Anterior cingulate cortex (tissue), 58 donors: ENCODE measurements at places on chromosomes 7 and 10.
A peak's percentile ranks its signal among the peaks of the same experiment; 100 is the strongest.

GRCh38 chr7:191981-192649, at the start of gene FAM20C:
TSS of gene FAM20C (plus strand) at chr7:192571. CDS start at chr7:193200, 629 bp downstream.
- DNase-seq = peak; percentile 92

- DNase-seq = no peak
Observed at GRCh38 chr7:4655311-4655710, 26.8 kb upstream of the FOXK1 start.

DNA sequence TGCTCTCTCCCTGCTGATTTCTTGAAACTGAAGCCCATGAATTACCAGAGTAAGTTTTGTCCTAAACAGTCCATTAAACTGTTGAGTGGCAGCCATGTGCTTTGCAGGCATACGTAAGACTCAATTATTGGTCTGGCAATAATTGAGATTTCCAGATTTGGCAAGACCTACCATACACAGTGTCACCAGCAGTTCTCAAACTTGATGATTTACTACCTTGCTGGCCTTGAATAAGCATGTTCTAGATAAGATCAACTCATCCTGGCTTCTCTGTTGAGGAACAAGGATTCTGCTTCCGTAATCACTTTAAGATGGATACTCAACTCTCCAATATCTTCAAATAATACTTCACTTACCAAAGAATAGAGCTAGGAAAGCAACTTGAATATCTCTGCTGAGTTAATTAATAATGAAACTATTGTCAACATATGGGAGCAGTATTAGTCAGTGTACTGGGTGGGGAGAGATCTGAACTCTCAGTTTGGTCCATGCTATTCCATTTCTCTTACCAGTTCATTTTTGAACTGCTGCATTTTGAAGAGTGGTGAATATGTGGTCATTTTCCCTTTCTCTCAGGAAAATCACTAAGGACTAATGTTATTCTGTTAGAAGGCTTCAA, 181.4 kb downstream of the IPMK start:
- no peak for DNase-seq

- DNase-seq = peak; percentile 53
Observed at GRCh38 chr7:132577206-132578049, 1.2 kb upstream of the PLXNA4 start.

DNA sequence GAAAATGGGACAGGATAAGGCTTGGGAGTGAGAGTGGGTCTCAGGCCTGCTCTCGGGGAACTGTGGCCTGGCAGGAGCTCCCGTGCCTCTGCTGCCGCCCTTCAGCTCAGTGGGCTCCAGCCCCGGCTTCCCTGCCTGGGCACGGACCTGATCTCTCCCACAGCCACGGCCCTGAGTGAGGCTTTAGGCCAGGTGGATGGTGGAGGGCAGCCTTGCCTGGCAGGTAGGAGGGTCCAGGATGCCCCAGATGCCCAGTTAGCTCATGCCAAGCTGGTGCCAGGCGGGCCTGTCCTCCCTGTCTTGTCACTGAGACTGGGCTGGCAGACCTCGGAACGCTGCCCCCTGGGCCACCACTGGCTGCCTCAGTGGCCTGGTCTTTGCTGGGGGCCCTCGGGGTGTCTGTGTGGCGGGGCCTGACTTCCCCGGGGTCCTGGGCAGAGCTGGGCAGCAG, 116.6 kb downstream of the INPP5A start:
- DNase-seq = no peak

- DNase-seq = no peak
Observed at GRCh38 chr7:84735677-84736076, 451.2 kb downstream of the SEMA3D start.

- no peak for DNase-seq
Observed at GRCh38 chr7:7104971-7105370, 77.4 kb upstream of the C1GALT1 start.

GRCh38 chr7:49639068-49639593, 134.3 kb upstream of the VWC2 start:
- no peak for DNase-seq

DNA sequence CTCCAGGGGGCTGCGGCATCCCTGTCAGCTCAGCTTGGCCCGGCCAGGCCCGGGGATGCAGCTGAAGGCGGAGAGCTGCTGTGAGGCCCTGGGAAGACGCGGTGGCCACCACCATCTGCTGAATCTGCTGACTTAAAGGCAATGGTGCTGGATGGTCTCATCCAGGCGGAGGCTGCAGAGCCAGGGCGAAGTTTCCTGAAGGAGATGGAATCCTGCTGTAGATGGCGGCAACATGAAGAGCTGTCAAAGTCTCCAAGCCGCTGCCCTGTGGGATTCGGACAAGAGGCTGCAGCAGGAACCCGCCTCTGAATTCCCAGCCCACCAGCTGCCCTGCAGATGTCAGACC, 200.1 kb downstream of the PTPRN2 start:
- DNase-seq = no peak

DNA sequence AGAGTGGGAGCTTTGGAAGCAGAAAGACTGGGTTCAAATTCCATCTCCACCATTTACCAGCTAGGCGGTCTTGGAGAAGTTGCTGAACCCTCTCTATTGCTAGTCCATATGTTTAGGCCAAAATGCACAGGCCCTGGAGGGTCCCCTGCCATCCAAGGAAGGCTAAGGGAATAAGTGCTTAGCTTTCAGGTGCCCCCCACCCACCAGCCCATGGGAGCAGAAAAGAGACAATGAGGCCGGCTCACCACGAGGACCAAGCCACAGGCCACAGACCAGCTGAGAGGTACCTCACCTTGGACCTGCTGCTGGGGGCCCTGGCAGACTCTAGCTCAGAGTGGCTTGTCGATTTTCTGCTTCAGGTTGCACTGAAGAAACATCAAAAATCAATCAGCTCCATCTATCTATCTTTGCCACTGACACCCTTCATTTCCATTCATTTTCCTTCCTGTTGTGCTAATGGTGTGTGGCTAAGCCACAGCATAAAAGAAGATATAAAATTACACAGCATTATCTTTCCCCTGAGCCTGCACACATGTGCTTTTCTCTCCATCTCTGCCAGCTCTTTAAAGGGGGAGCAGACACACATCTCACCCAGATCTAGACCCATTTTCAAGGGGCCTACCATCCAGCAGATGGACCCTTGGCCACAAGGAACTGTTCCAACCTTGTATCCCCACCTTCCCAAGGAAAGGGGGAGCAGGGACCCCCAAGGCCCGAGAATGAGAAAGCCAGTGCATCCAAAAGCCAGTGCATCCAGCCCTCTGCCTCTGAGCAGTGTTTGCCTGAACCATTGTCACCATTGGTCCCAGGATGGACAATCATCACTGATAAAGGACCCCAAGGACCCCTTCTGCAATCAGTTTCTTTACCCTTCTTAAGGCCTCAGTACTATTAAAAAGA, 65.4 kb downstream of the GRID1 start:
- DNase-seq = no peak

DNA sequence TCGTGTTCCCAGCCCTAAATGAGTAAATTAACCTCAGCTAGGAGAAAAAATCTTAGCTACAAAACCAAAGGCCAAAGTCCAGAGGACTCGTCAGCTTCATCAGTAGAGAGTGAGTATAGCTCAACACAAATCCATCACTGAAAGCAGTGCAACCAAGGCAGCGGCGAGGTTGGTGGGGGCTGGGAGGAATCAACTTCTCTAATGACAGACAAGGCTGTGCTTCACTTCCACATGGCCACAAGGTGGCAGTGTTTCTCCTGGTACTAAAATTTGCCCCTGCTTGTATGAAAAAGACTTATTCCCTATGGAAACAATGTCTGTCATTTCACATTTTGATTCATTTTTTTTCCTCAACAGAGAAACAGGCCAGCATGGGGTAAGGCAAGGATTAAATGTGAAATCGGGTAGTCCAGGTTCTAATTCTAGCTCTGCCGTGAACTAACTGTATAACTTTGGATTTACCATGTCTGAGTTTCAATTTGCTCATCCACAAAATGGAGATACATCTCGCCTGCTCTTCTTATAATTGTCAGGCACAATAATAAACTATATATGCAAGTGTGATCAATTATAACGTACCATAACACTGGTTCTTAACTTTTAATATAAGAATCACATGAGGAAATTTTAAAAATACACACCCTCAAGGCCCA, 39.3 kb downstream of the FAS start:
- DNase-seq = peak; percentile 77
